ENCODE measurements at places on chromosomes 2 and 18.

GRCh38 chr2:69615078-69615625 is 28.4 kb downstream of the AAK1 start:
- DNase-seq = no peak

- DNase-seq = no peak
Measured at GRCh38 chr2:181546086-181546485, 88.9 kb downstream of the ITGA4 start.

GRCh38 chr2:233974530-233975071 is 57.4 kb downstream of the TRPM8 start:
- no peak for DNase-seq

- no peak for DNase-seq
Measured at GRCh38 chr2:238924796-238925195, 76.9 kb downstream of the TWIST2 start.

GRCh38 chr18:73715210-73715670 is 432.4 kb downstream of the FBXO15 start:
- no peak for DNase-seq

GRCh38 chr2:37377187-37377532 is 32.7 kb downstream of the QPCT start:
- no peak for DNase-seq

DNA sequence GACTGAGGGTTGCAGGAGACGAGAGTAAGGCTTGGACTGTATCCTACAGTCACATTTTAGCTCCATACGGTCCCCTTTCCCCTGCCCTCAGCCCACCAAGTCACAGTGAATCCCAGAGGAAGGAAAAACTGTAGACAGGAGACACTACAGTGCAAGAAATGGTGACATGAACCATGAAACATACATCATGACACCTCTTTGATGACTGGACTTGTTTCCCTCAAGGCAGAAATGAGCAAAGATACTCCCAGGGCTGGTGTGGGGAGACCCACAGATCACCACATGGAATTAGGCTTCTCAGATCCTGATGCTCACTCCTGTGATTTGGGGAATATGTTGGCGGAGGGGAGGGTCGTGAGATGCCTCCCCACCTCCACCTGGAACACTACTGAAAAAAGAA is 48.2 kb upstream of the SPP2 start:
- DNase-seq = no peak

DNA sequence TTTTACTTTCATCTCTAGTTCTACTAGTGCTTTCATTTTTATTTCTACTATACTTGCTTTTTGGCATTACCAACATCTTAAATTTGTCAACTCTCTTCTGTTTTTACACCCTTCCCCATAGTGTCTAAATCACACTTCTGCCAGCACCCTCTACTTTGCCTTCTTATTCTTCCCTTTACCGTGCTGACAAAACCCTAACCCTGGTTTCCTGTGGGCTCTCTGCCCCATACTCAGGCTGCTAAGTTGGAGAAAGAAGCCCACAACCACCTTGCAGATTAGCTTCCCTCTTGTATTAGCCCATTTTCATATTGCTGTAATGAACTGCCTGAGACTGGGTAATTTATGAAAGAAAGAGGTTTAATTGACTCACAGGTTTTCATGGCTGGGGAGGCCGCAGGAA is 24.8 kb downstream of the GIGYF2 start:
- no peak for DNase-seq

- DNase-seq = no peak
Measured at GRCh38 chr18:7596147-7596546, 29.0 kb downstream of the PTPRM start.

DNA sequence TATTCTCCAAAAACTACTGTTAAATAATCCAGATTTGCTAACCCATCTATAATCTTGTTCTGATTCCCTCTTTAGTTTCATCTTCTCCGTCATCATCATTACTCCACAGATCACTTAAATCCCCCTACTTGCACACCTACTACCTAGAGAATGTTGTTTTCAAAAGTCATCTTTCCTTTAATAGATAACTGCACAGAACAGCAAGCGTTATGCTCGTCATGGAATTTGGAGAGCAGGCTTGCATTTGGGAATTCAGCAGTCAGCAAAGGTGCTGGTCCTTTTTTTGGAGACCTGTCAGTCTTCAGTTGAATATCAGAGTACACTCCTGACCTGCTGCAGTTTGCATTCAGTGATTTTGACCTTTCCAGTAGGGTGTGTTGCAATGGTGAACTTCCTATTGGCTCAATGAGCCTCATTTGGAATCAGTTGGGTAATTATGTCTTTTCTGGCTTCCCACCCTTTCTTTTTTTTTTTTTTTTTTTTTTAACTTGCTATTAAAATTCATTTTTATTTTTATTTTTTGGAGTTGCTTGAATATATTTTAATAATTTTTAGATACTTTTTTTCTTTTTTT is 110.6 kb downstream of the HNRNPLL start:
- DNase-seq = no peak

GRCh38 chr2:180222644-180223043 is 215.5 kb upstream of the CWC22 start:
- no peak for DNase-seq

DNA sequence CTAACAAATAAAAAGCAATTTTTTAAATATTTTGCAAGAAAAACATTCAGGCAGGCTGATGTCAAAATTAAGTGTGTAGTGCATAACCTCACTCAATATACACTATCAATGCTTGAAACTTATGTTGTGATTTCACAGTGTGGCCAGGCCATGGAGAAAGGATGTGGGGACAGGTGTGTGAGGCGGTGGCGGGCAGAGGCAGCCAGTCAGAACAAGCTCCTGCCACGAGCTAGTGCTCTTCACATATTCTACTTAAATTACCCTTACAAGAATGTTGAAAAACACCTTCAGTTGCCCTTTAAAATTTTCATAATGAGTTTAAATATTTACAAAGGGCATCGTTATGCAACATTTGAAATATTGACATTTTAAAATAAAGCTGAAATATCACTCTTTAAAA is 43.2 kb downstream of the CYB5A start:
- no peak for DNase-seq

GRCh38 chr2:218566296-218566695 is 1.9 kb downstream of the USP37 start:
- DNase-seq = no peak

GRCh38 chr18:36717422-36718110 is 111.2 kb downstream of the TPGS2 start:
- DNase-seq = no peak

DNA sequence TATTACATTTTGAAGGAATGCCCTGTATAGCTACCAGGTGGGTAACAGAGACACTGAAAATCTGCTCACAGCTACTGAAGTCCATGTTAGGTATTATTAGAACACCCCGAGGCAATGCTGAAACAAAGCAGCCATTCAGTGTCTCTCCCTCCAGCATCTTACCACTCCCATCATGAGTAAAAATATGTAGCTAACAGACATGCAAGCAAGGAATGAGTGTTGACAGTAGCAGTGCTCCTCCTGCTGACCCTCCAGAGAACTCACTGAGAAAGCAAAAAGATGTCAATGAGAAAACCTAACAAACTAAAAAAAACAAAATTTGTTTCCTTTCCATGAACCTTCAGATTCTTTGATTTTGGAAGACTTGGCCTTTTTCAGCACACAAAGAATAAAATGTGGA is 393.9 kb downstream of the LRRTM1 start:
- DNase-seq = no peak

DNA sequence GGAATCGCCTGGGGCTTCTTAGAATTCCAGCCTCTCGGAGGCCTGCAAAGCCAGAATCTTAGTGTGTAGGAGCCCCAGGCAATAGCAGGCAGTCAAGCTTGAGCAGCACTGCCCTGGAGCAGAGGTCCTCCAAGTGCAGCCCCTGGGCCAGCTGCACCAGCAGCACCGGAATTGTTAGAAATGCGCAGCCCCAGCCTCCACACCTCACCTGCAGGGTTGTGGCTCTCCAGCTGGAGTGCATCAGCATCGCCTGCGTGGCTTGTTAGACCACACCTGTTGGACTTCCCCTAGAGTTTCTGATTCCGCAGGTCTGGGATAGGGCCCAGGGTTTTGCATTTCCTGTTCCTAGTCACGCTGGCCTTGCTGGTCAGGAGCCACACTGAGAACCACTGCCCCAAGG is 100.3 kb downstream of the ASAP2 start:
- DNase-seq = no peak

DNA sequence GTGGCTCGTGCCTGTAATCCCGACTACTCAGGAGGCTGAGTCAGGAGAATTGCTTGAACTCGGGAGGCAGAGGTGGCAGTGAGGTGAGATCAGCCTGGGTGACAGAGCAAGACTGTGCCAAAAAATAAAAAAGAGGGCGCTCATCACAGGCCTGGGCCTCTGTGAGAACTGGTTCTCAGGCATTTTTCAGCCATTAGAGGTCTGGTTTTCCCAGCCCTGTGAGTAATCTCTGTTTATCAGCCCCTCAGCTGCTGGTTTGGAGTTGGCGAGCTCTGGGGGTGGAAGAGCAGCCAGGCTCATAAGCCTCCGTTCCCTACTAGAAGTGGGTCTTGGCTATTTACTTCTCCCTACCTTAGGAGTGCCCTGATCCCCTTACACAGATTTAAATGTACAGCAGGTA is 53.1 kb downstream of the CHRNA1 start:
- no peak for DNase-seq

DNA sequence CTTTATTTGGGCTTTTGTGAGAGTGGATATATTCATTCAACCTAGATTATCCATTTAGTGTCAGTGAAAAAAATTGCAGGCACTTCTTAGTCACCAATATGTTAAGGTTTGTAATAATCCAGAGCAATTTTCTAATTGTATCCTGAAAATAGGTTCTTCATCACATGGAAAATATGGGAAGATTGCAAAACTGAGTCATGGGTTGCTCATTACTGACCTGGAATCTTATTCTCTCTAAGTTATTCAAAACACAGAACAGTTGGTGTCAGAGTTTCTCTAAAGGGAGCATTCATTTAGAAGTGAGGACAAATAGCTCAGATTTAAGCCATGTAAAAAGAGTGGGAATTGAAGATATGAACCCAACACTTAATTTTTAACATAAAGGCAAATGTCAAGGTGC is 181.3 kb downstream of the IKZF2 start:
- no peak for DNase-seq

DNA sequence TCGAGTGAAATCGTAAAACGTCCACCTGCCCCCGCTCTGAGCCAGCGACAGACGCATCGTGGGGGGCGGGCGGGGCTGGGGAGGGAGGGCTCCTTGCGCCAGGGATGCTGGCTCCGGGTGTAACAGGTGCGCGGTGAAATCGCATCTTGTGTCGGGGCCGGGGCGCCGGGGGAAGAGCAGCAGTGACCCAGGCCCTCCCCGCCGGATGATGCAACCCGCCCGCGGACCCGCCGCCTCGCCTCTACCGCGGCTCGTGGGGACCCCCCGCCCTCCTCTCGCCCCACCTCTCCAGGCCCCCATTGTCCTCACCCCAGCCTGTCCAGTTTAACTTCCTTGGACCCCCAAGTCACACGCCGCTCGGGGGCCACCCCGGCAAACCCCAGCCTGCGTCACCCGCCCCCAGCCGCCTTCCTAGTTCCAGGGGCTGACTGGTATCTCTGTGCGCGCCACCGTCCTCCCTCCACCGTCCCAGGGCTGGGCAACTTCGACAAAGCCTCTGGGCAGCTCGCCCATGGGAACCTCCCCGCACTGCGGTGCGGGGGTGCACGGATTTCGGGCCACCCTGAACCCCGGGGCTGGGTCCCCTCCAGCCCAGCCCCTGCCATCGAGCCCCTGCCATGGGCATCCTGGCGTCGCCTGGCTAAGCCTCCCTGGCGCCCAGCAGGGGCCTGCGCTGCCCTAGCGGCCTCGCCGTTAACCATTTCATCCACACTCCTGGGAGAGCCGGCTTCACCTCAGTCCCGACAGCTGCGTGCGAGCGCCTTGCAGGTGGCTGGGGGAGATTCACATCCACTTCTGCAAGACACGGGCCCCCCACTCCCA is 799 bp upstream of the KIF1A start:
- no peak for DNase-seq

DNA sequence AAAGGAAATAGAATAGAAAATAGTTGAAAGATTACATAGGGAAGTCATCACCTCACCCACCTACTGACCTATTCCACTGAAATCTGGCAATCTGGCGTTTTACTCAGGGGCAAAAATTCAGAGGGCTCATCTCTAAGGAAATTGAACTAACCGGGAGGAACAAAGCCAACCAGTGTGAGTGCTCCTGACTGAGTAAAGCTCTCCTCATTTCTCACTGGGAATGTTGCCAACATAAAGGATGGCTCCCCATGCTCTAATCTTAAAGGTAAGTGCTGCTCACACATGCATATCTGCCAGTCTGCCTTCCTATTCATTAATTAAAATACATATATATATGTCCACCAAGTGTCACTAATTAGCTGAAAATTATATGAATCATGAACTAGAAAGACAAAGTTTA is 13.5 kb upstream of the DOK6 start:
- no peak for DNase-seq

- no peak for DNase-seq
Measured at GRCh38 chr2:191012346-191012745, 1.6 kb downstream of the STAT1 start.

DNA sequence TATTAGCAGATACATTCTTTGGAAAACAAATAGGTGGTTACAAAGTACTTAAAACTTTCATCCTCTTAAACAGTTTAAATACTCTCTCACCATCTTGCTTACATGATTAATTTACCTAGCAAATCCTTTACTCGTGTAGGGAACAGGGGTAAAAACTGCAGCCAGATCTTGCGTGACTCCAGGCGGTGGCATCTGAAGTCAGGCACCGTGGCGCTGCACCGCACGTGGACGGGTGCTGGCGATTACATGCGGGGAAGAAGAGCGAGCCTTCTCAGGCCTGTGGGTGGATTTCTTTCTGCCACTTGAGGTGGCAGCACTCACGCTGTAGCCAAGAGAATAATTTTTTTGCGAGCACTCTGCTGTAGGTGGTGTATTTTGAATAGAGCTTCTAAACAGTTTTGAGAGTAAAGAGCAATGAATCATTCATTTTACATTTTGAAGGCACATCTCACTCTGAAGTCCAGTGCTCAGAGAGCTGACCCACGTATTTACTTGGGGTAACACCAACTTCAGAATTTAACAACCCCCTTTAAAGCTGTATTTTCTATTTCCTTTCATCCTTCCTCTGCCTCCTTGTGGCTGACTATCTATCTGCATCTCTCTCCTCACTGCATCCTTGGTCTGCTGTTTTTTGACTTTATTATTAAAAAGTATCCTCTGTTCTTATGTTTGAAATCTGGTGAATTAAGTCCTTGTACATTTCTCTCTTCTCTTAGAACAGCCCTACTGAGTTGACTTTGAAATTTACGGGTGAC is 68.9 kb downstream of the EPAS1 start:
- no peak for DNase-seq

- DNase-seq = no peak
Measured at GRCh38 chr18:39453882-39454281, 1888.3 kb upstream of the CELF4 start.

DNA sequence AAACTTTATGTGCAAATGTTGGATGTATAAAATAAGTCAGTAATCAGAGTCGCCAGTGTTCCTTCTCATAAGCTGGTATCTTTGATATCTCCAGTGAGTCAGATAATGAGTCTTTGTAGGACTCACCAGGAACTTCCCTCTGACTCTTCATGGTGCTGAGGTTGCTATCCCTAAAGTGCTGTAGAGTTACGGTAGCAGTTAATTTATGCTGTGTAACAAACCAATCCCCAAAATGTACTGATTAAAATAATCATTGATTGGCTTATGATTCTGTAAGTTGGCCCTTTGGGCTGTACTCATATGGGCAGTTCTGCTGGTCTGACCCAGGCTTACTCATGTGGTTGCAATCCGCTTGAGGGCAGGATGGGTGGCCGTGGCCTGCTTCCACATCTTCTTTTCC is 43.8 kb downstream of the MAIP1 start:
- DNase-seq = no peak

All from stimulated activated CD8-positive, alpha-beta memory T cell treated with anti-CD3 and anti-CD28 coated beads, Interleukin-2, amount 100 ng/mL, for 48 hours (primary cell).